ENCODE measurements at places on chromosomes 6 and 20. TPM values are rescaled to one million over a fixed set of nuclear protein-coding genes. Genes with fewer than 3 reads are reported as not detected.

CRISP3 gene
- not detected for total RNA-seq

BANF2 gene
- total RNA-seq: not detected

RPS6KA2 gene
- 168 TPM for total RNA-seq

IP6K3 gene
- total RNA-seq: not detected

PGM3 gene
- total RNA-seq: 47.8 TPM

C20orf141 gene
- total RNA-seq: not detected

C2 gene
- under 0.01 TPM for total RNA-seq

C6orf58 gene
- not detected for total RNA-seq

POPDC3 gene
- total RNA-seq: 0.87 TPM

ACOT13 gene
- total RNA-seq: 3.2 TPM

MCCD1 gene
- total RNA-seq: not detected

TMEM170B gene
- 2.0 TPM for total RNA-seq

IRAK1BP1 gene
- total RNA-seq: 1.5 TPM

ETV7 gene
- total RNA-seq: 0.22 TPM

TCF15 gene
- total RNA-seq: 0.87 TPM

C20orf202 gene
- not detected for total RNA-seq

PDE7B gene
- 19.4 TPM for total RNA-seq

HLA-DQA1 gene
- not detected for total RNA-seq

HFE gene
- 1.7 TPM for total RNA-seq

REM1 gene
- not detected for total RNA-seq

DDO gene
- total RNA-seq: 2.6 TPM

TMEM181 gene
- 48.2 TPM for total RNA-seq

TAGAP gene
- not detected for total RNA-seq

CST5 gene
- not detected for total RNA-seq

SIRT5 gene
- total RNA-seq: 6.8 TPM

CCN6 gene
- total RNA-seq: not detected

TSPO2 gene
- not detected for total RNA-seq

SLC4A11 gene
- 5.2 TPM for total RNA-seq

LCA5 gene
- 2.2 TPM for total RNA-seq

SLC35D3 gene
- not detected for total RNA-seq

AIF1 gene
- not detected for total RNA-seq

CAGE1 gene
- 0.20 TPM for total RNA-seq

FAM162B gene
- total RNA-seq: 5.2 TPM

CCN5 gene
- not detected for total RNA-seq

YIPF3 gene
- total RNA-seq: 137 TPM

RGS17 gene
- total RNA-seq: 2.8 TPM

MTFR2 gene
- 0.60 TPM for total RNA-seq

HLA-DMA gene
- total RNA-seq: 0.44 TPM

SPDEF gene
- not detected for total RNA-seq

ADGB gene
- not detected for total RNA-seq

TBXT gene
- total RNA-seq: not detected

PRND gene
- total RNA-seq: under 0.01 TPM

CTAGE9 gene
- not detected for total RNA-seq

DNAH8 gene
- total RNA-seq: not detected

BNIP5 gene
- not detected for total RNA-seq

TFAP2A gene
- not detected for total RNA-seq

ZC2HC1B gene
- not detected for total RNA-seq

TGM3 gene
- not detected for total RNA-seq

CST2 gene
- total RNA-seq: not detected
